ENCODE measurements at places on chromosomes 1 and 21.

DNA sequence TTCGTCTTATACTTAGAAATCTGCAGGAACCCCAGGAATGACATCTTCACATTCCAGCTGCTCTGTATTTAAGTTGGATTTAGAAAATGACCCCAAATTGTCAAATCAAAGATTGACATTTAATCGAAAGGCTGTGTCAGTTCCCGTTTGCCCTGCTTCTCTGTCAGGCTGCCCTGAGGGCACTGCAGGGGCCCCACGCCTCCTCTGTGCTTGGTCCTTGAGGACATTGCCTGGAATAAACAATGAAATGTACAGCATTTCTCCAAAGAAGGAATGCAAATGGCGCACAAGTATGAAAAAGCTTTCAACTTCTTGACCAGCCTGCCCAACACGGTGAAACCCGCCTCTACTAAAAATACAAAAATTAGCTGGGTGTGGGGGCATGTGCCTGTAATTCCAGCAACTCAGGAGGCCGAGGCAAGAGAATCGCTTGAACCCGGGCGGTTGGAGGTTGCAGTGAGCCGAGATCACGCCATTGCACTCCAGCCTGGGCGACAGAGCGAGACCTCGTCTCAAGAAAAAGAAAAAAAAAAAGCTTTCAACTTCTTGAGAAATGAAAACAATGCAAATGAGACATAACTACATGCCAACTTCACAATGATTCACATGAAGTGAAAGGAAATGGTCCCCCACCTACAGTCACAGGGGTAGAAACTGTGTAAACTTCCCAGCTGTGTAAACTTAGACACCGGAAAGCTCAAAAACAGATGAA, 3.0 kb downstream of the TMPRSS3 start:
- no peak for DNase-seq

DNA sequence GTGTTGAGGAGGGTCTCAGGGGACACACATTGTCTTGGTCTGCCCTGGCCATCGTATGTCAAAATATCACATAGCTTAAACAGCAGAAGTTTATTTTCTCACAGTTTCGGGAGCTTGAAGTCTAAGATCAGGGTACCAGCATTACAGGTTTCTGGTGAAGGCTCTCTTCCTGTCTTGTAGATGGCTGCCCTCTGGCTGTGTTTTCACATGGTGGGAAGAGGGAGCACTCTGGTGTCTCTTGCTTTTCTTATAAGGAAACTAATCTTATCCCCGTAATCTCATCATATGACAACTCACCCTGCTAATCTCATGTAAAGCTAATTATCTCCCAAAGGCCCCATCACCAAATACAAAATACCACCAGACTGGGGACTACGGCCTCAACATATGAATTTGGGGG, 246.9 kb upstream of the ST6GALNAC5 start:
- DNase-seq = no peak

GRCh38 chr1:17014671-17015567, 3.2 kb upstream of the ATP13A2 start:
- DNase-seq = no peak

- no peak for DNase-seq
These were observed 111.4 kb downstream of the NFIA start for GRCh38 chr1:61193808-61194207.

DNA sequence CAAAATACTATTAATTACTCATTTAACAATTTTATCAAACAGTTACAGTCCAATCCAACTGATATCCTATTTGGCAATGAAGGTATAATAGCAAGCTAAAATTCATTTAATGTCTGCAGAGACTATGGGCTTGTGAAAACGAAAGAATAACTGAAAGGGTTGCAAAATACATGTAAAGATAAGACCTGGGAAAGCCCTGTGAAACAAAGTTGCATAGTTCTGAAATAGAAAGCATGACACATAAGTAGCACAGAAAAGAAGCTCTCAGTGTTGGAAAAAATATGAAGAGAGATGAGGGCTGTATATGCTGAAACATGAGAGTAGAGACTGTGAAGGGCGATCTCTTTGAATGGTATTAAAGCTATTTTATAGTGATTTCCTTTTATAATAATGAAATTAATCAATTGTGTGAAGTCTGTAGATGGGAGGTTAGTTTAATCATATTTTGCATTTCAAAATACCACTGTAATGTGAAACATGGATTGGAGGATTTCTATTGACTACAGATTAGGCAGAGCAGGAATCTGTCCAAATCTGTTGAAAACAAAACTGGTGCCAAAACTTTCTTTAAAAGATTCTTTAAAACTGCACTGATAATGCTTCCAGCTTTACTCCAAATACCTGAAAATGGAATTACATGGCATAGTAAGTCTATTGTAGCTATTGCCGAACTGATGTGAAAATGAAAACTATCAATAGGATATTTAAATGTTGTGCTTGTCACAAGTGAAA, 1518.9 kb upstream of the B3GALT2 start:
- no peak for DNase-seq

DNA sequence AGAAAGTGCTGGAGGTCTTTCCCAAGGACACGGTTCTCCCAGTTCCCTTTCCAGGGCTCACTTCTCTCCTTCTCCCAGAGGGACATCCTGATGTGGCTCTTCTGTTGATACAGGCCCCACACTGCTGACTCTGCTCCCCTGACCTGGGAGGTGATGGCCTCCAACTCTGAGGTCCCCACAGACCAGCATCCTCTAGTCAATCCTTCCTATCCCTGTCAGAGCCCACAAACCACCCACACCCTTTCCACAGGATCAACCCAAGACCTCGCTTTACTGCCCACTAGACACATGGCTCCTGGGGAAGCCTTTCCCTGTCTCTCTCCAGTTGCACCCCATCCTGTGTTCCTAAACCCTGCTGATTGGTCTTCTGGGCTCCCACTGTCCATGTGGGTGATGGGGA, 11.6 kb downstream of the SLAMF7 start:
- no peak for DNase-seq

- DNase-seq = no peak
These were observed 49.8 kb downstream of the GIPC2 start for GRCh38 chr1:78095593-78095992.

- DNase-seq = no peak
These were observed 148.1 kb downstream of the TRABD2B start for GRCh38 chr1:47849005-47849521.

DNA sequence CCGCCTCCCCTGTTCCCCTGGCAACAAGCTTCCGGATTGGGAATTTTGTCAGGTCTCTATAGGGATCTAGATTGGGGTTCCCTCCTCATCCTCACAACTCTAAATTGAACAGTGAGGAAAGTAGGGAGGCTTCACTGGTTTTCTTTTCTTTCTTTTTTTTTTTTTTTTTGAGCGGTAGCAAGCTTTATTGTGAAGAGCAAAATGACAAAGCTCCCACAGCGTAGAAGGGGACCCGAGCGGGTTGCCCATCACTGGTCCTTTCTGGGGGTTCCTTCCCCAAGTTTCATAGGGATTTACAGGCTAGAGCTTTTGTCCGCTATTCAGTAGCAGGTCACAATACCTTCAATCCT, 10.3 kb downstream of the ARHGEF2 start:
- DNase-seq = no peak

DNA sequence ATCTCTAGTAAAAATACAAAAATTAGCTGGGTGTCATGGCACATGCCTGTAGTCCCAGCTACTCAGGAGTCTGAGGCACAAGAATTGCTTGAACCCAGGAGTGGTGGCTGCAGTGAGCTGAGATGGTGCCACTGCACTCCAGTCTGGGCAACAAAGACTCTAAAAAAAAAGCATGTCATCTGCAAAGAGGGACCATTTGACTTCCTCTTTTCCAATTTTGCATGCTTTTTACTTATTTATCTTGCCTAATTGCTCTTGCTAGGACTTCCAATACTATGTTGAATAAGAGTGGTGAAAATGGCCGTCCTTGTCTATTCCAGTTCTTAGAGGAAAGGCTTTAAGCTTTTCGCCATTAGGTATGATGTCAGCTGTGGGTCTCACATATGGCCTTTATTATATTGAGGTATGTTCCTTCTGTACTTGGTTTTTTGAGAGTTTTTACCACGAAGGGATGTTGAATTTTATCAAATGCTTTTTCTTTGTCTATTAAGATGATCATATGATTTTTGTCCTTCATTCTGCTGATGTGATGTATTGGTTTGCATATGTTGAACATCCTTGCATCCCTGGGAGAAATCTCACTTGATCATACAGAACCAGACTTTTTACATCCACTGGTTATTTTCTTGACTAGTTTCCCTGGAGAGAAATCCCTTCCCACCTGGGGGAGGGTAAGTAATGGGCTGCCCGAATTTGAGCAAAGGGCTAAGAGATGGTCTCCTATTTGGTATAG, 17.0 kb upstream of the RAP1GAP start:
- no peak for DNase-seq

DNA sequence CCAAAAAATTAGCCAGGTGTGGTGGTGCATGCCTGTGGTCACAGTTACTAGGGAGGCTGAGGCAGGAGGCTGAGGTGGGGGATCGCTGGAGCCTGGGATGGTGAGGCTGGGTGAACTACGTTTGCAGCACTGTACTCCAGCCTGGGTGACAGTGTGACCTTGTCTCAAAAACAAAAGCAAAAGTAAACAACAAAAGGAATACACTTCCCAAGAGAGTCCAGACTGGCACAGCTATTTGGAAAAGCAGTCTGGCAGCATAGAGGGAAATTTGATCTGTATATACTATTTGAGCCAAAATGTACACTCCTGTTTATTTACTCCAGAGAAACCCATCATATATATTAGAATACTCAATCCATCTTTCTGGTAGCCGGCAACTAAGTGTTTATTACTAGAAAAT, 107.0 kb upstream of the HMCN1 start:
- no peak for DNase-seq

GRCh38 chr1:60764489-60764888, 317.9 kb upstream of the NFIA start:
- no peak for DNase-seq

GRCh38 chr21:34801519-34802132, 132.8 kb downstream of the CLIC6 start:
- DNase-seq = no peak

GRCh38 chr1:222247081-222247480, 300.8 kb downstream of the HHIPL2 start:
- no peak for DNase-seq

GRCh38 chr1:214455479-214455878, 95.9 kb downstream of the PTPN14 start:
- no peak for DNase-seq

GRCh38 chr1:164700683-164701082, 141.7 kb downstream of the PBX1 start:
- no peak for DNase-seq

GRCh38 chr1:208077232-208078075, 166.5 kb upstream of the CD34 start:
- DNase-seq = no peak

GRCh38 chr1:240619906-240620621, 8.1 kb upstream of the GREM2 start:
- DNase-seq = no peak

GRCh38 chr21:38938343-38938742, 132.6 kb downstream of the ETS2 start:
- DNase-seq = no peak

- DNase-seq = no peak
These were observed 376.5 kb downstream of the LRRIQ3 start for GRCh38 chr1:73821520-73821919.

GRCh38 chr1:115332813-115333608, 5.0 kb downstream of the NGF start:
- peak; percentile 30 for DNase-seq

GRCh38 chr1:84271441-84272151, 29.9 kb upstream of the SAMD13 start:
- DNase-seq = no peak

- no peak for DNase-seq
These were observed 34.8 kb upstream of the DISP3 start for GRCh38 chr1:11443961-11444658.

DNA sequence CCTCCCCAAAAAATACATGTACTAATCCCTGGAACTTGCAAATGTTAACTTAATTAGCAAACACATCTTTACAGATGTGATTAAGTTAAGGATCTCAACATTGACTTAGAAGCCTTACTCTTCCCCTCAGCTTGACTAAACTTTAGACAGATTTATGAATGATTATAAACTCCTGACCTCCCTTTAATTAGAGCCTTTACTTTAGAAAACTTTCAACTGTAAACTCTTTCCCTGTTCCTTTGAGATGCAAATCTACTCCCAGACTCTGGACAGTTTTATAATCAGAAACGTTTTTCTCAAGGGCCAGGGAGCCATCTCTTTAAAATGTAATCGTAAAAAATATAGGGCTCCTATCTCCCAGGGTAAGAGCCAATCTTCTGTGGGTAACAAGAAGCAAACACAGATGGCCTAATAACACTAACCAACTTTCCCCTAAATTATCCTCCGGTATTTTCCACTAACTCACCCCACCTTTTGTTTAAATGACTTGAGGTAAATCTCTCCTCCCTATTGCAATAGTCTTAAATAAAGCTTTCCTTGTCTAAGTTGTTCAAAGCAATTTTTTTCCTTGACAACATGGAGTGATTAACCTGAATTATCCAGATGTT, 284.1 kb downstream of the BRINP3 start:
- DNase-seq = no peak

DNA sequence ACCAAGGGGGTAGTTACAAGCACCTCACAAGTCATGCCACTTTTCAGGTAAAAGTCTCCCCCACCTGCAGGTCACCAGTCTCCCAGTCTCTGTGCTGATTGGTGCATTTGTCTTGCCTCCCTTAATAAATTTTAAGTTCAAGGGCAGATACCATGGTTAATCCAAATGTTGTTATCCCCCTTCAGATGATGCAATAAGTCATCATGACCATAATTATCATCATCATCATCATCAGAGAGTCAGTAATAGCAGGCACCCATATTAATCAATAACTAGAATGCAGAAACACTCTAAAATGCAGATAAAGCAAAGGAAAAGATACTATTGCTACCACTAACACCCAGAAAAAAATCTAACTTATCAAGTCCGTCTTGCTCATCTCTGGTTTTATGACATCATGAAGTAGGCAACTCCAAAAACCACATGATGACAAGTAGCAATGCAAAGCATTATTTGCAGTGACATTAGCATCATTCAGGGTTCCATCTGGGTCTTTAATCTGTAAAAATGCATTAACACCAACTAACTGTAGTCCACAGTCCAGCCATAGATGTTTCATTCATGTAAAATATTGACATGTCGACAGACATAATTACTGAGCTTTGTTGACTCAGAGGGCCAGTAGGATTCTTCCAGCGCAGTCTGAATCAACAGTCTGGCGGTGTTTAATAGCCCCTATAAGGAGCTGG, 492.0 kb upstream of the RUNX1 start:
- no peak for DNase-seq

GRCh38 chr1:159737238-159737916, 23.0 kb upstream of the CRP start:
- DNase-seq = no peak

GRCh38 chr1:237868817-237869600, 21.7 kb downstream of the ZP4 start:
- no peak for DNase-seq

- no peak for DNase-seq
These were observed 11.7 kb downstream of the C1orf94 start for GRCh38 chr1:34188418-34188817.

GRCh38 chr1:75334876-75335389, 200.7 kb downstream of the LHX8 start:
- DNase-seq = no peak

DNA sequence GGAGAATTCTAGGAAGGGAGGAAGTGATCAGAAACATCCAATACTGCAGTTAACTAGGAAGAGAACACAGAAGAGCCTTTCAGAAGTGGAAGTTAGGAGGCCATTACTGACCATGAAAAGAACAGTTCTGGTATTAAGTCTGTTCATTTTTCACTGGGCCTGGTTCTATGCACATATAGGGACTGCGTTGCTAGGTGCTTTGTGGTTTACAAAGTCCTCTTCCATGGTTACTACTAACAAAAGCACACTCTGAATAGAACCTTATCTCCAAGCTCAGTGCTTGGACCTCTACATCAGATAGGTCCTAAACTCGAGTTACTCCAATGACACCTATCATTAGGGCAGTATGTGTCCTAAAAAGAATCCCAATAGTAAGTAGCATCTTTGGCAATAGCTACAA, 75.4 kb downstream of the RPAP2 start:
- no peak for DNase-seq

Measured in keratinocyte (primary cell).